ENCODE measurements at places on chromosomes 7 and 10. TPM values are rescaled to one million over a fixed set of nuclear protein-coding genes. Genes with fewer than 3 reads are reported as not detected.

The GALNT17 gene
- total RNA-seq = not detected

The TLX1 gene
- not detected for total RNA-seq

The DNA2 gene
- 40.4 TPM for total RNA-seq

The SORCS3 gene
- not detected for total RNA-seq

The NEUROG3 gene
- total RNA-seq = not detected

The GRB10 gene
- 14.2 TPM for total RNA-seq

The SLC26A4 gene
- total RNA-seq = 10.9 TPM

Data from activated CD4-positive, alpha-beta memory T cell treated with anti-CD3 and anti-CD28 coated beads, Interleukin-2, amount 10 ng/mL, durations not matched to agents 7 days and 5 days (primary cell).